GM13977 (cell line): ENCODE measurements at places on chromosomes 13 and 19.

GRCh38 chr13:20969182-20969581 lies 66.6 kb upstream of the XPO4 start:
- no peak for DNase-seq

GRCh38 chr19:41384351-41384750 lies 8.0 kb downstream of the TMEM91 start:
- DNase-seq, result no peak

DNA sequence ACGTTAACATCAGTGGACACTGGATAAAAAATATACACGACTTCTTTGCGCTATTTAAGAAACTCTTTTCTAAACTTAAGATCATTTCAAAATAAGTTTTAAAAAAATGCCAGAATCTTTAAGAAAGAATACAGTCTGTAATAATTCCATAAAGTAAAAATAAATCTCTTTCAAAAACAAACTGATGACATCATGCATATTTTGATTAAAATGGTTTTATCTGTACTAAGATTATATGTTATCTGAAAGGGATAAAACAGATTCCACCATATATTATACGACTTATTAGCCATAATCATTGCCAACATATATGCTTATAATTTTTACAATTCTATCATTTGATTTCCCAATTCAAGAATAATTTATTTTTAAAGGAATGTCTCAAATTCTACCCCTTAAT lies 15.3 kb upstream of the ELF1 start:
- no peak for DNase-seq

DNA sequence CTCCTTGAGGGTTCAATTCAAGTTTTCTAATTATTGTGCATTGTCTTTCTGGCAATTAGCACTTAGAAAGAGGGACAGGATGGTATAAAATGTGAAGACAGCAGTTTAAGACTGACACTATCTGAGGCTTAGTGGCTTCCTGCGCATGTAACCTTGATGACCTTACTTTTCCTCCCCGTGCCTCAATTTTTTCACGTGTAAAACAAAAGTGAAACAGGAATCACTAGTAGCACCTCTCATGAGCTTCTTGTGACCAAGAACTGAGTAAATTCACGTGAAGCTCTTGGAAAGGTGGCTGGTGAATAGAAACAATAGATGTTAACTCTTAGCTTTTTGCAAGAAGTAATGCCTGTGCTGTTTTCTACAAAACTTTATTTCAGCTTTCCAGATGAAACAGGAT lies 233.9 kb downstream of the LMO7 start:
- DNase-seq, result no peak

DNA sequence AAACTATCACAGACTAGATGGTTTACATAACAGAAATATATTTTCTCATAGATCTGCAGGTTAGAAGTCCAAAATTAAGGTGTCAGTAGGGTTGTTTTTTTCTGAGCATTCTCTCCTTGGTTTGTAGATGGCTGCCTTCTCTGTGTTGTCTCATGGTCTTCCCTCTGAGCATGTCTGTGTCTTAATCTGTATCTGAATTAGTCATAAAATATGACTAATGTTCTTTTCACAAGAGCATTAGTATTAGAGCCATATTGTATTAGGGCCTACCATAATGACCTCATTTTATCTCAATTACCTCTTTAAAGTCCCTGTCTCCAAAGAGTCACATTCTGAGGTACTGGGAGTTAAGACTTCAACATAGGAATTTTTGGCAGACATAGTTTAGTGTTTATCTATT lies 77.2 kb upstream of the OBI1 start:
- DNase-seq, result no peak

GRCh38 chr13:99640260-99640659 lies 139.0 kb downstream of the TM9SF2 start:
- no peak for DNase-seq

- DNase-seq, result no peak
Observed at GRCh38 chr13:85799097-85799582, at the start of gene SLITRK6. SLITRK6 (minus strand) TSS chr13:85799419; CDS start chr13:85796508, 2,911 bp downstream.

DNA sequence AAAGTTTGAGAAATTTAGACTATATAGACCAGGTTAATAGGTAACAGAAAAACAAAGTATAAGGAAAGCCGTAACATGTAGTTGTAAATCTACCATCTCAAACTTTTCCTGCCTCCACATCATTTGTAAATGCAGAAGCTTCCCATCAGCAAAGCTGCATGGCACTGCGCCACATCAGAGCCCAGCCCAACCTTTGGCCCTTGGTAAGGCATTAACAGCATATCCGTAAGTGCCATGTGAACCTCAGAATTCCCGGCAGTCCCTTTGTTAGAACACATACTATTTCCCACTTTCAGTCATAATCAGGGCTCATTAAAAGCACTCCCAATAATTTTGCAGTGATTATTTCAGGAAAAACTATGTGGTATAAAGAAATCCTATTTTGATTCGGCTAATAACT lies 51.6 kb downstream of the MPHOSPH8 start:
- DNase-seq, result no peak

- no peak for DNase-seq
Observed at GRCh38 chr13:113783966-113784644, 25.1 kb downstream of the TMEM255B start.

DNA sequence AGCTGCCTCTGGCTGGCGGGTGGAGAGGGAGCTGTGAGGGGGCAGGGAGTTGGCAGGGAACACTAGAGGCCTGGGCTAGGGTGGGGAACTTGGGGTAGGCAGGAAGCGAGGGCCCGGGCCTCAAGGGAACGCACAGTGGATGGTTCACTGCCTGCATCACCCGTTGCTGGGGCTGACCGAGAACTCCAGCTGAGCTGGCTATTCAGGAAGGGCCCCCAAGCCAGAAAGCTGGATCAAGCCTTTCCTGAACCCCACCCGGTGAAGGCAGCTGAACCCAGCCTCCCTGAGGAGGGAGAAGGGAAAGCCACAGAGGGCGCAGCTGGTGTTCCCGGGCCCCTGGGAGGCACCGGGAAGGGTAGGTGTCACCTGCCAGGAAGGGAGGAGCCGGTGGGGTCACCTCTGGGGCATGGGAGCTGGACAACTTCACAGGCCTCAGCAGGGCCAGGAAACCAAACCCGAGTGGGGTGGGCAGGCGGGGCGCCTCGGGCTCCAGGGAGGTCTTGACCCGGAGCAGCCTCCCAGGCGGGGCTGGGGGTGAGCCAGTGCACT lies 13.9 kb downstream of the PALM start:
- peak; percentile 59 for DNase-seq

GRCh38 chr19:11384778-11385129 lies 640 bp upstream of the EPOR start:
- no peak for DNase-seq

DNA sequence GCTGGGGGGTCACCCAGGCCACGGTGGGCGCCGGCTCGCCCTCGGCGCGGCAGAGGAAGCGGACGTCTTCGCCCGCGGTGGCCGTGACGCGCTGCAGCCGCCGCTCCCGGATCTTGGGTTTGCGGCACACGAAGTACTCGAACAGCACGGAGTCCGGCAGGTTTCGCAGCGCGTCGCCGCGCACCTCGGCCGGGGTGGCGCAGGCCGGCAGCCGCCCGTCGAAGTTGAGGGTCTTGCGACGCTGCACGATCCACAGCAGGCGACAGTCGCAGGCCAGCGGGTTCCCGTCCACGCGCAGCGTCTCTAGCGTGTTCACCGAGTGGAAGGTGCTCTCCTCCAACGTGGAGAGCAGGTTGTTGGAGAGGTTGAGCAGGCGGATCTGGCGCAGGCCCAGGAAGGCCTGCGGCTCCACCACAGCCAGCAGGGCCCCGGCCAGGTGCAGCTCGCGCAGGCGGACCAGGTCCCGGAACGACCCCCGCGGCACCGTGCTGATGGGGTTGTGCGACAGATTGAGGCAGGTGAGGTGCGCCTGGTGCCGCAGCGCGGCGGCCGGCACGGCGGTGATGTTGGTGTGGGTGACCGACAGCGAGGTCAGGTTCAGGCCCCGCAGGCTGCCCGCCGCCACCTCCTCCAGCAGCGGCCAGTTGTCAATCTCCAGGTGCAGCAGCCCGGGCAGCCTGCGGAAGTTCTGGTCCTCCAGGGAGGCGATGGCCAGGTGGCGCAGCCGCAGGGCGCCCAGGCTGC lies 8.6 kb upstream of the PEAK3 start:
- peak; percentile 66 for DNase-seq

- no peak for DNase-seq
Observed at GRCh38 chr13:32243695-32244094, 71.5 kb downstream of the ZAR1L start.

GRCh38 chr13:73810647-73811046 lies 323.6 kb downstream of the KLF12 start:
- no peak for DNase-seq

DNA sequence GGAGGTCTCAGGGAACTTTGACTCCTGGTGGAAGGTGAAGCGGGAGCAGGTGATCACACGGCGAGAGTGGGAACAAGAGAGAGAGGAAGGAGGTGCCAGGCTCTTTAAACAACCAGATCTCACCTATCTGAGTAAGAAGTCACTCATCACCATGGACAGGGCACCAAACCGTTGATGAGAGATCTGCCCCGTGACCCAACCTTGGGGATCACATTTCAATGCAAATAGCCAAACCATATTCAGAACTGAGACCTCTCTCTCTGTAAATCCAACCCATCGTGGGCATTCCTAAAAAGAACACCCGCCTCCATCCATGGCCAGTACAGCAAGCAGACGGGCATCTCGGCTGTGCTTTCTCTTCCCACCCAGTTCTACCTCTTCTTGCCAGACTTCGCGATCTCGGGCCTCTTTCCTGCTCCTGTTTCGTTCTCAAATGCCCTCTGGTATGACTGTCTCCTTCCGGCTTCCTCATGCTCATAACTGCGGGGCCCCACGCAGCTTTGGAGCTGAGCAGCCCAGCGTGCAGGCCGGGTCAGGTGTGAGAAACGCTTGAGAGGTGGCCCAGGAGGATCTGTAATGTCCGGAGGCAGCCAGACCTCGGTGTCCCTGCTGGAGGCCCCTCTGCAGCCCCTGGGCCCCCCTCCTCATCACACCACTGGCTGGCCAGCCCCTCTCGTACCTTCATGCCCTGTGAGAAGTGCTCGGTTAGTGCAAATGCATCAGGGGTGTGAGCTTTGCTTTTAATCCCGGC lies 97.0 kb upstream of the GPR183 start:
- no peak for DNase-seq

GRCh38 chr13:102141625-102142472 lies 260.0 kb downstream of the FGF14 start:
- DNase-seq, result peak; percentile 7

DNA sequence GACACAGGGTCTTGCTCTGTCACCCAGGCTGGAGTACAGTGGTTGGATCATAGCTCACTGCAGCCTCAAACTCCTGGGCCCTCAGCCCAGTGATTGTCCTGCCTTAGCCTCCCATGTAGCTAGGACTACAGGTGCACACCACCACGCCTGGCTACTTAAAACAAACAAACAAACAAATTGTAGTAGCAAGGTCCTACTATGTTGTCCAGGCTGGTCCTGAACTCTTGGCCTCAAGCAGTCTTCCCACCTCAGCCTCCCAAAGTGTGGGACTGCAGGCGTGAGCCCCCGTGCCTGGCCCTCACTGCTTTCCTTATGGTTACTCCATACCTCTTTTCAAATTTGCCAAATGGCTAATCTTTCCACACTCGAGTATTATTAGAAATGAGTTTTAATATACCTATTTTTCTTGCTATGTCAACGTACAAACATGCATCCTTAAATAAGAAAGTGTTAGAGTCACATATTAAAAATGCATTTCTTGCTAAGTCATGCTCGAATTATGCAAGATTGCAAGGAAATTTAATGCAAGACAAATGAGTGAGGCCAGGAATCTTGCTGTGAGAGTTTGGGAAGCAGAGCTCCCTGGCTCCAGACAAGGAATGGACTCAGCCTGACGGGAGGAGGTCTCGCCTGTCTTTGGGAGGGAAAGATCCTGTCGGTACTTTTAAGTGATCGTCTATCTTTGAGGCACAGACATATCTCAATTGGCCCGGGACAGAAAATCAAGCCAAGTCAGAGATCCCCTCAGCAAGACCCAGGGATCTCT lies 39.4 kb downstream of the RFX2 start:
- DNase-seq, result no peak

DNA sequence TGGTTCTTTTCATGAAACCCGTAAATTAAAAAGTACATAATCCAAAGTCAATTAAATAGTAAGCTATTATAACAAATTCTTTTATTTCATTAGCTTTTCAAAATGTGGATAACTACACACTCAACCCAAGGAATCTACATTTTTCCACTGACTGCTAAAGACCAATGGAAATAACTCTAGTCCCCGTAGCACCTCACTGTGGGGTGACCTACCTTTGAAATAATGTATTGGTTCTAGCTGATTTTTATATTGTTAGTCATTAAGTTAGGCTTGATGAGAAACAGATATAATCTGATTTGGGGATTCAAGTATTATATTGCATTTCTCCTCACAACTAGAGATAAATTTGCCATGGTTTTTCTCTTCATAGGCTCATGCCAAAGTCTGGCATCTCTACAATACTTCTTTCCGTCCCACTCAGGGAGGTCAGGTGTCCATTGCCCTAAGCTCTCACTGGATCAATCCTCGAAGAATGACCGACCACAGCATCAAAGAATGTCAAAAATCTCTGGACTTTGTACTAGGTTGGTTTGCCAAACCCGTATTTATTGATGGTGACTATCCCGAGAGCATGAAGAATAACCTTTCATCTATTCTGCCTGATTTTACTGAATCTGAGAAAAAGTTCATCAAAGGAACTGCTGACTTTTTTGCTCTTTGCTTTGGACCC lies 37.3 kb downstream of the KL start:
- no peak for DNase-seq

DNA sequence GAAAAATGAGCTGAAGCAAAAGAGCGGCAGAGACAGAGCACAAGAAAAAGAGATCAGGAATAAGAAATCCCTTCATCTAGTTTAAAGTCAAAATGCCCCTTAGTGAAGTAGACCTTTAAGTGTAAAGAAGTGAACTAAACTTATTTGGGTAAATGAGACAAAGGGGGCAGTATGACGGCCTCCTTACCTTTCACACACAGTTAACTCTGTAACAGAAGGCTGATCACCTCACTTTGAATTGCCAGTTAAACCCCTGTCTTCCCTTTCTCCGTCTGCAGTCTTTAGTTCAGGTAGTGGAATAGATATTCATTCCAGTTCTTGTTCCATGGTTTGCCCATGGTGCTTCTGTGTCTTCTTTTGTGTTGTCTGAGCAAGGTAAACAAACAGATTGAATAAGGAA lies 1029.8 kb downstream of the DIAPH3 start:
- no peak for DNase-seq

DNA sequence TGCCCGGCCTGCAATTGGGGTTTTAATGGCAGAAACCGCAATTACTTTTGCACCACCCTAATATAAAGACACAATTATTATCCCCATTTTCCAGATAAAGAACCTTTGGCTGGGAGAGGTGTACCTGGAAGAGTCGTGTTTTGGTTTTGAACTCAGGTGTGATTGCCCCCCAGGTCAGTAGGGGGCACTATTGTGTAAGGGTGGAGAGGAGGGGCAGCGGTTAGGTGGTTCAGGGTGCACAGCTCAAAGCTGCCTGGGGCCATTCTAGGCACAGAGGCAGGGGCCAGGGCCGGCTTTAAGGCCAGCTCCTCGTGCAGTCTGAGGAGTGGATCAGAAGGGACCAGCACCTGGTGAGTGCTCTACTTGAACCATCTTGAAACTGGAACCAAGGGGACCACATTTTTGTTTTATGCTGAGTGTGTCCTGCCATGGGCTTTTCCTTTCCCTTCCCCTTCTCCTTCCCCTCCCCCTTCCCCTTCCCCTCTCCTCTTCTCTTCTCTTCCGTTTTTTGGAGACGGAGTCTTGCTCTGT lies 5.8 kb upstream of the FCGRT start:
- peak; percentile 85 for DNase-seq
